ENCODE measurements at places on chromosomes 4 and X.

- DNase-seq, result no peak
These were observed 155.8 kb downstream of the ARAP2 start for GRCh38 chr4:36088542-36088941.

GRCh38 chr4:44756559-44756958 is 30.2 kb upstream of the GNPDA2 start:
- no peak for DNase-seq

DNA sequence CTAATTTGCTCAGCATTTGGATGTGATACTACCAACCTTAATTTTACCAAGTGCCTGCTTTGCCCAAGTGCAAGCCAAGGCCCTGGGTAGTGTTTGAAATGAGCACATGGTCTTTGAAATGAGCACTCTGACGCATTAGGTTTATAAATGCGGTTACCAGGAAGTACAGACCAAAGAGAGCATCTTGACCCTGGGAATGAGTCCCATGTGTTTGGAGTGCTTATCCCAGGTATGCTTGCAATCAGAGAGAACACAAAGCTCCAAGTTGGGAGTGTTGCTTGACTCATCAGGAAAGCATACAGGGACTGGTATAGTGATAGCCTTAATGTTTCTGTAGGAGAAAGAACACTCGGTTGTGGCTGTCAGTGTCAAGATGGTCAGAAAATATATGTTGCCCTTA is 203.6 kb upstream of the MAMLD1 start:
- DNase-seq, result no peak

- DNase-seq, result no peak
These were observed 69.4 kb upstream of the KIT start for GRCh38 chr4:54588404-54588803.

DNA sequence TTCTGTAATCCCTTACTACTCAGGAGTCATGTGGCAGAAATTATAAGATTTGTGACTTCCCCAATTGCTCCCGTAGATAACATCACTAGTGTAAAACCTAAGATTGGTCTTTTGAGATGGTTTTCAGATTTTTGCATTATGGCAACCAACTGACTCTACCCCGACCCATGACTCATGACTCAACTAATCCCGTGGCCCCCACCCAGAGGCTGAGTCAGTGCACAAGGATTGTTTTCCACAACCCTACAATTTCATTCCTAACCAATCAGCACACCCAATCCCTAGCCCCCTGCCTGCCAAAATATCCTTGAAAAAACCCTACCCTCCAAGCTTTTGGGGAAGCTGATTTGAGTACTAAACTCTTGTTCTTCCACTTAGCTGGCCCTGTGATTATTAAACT is 109.4 kb upstream of the FAM9C start:
- no peak for DNase-seq

- no peak for DNase-seq
These were observed 63.0 kb upstream of the SLC10A4 start for GRCh38 chr4:48420144-48420543.

DNA sequence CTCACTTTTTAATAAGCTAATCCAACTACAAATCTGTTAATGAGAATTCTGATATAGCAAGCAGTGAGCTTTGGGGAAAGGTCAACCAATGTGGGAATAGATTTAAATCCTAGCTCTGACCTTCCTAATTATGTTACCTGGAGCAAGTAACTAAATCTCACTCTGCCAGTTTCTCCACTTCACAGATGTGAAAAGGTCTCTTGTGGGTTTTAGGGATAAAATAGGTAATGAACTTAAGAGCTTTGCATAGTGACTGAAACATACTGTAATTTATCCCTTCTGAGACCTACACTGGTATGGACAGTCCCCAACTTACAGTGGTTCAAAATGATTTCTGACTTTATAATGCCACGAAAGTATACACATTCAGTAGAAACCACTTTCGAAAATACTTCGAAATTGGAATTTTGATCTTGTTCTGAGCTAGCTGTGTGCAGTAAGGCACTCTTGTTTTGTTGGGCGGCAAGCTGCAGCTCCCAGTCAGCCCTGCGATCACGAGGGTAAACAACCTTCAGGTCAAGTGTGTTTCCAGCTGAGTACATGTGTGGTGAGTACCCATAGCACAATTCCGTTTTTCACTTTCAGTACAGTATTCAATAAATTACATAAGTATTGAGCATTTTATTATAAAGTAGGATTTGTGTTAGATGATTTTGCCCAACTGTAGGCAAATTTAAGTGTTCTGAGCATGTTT is 93.7 kb downstream of the ADGRL3 start:
- DNase-seq, result no peak

GRCh38 chr4:87410679-87411078 is 11.7 kb upstream of the NUDT9 start:
- DNase-seq, result no peak

Measured in RPMI8226 (cell line).